ENCODE measurements at places on chromosomes 2 and 18.

GRCh38 chr2:129180124-129180716, 799.2 kb upstream of the RAB6C start:
- DNase-seq = no peak

- no peak for DNase-seq
These were observed 57.7 kb downstream of the ROCK2 start for GRCh38 chr2:11286749-11287148.

DNA sequence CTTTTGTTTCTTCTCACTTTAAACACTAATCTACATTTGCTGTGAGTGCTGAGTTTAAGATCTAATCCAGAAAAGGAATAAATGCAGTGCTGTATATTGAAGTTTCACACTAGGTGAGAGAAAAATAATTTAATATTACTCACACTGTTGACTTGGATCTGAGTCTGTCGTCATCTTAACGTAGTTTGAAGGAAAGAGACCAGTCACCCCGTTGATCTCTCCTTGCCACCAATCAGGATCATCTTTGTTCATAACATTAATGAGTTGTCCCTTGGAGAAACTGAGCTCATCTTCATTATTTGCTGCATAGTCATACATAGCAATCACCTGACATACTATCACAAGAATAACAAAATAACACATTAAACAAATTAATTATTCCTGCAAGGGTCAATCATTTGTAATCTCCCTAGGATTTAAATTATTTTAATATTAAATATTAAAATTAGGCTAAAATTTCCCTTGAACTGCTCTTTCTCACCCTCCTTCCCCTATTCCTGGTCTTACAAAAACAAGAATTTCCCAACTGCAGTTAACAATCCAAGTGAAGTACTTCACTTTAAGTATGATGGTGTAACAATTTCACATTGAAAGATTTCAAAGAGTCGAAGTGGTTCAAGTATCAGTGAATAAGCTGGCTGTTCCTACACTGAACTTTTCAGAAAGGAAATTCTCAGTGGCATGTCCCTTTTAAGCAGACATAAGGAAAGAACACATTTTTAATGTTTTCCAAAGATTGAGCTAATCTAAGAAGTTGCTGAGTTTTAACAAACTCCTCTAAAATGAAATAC, 71.3 kb downstream of the FAM228A start:
- DNase-seq = no peak

DNA sequence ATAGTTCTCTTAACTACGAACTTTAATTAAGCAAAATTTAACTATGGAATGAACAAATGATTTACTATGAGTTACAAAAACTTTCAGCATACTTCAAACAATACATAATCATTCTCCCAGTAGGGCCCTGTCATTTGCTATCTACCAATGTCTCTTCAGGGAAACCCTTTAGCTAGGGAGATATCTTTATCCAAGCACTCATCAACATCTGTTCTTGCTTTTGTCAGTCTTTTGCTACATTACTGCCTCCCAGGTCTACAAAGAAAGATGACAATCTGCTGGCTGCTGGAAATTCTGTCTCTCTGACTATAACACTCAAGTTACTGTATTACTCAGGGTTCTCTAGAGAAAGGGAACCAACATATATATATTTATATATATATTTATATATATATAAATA, 1626.3 kb upstream of the CELF4 start:
- DNase-seq = no peak

DNA sequence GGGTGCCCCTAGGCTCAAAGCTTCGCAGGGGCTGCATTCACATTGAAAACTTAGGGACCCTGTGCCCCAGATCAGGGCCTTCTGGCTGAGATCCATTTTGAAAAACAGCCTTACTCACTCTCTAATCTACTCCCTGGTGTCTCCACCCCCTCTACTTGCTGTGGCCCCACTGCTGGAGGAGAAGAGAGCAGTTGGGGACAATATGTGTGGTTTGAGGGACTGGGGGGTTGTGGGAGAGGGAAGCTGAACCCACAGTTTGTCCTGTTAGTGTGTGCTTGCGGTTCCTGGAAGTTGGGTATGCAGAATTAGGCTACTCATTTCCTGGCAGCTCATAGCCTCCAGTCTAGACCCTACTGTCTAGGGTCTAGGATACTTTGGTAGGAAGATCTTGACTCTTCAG, 211.4 kb downstream of the PRKCE start:
- DNase-seq = no peak

- peak; percentile 57 for DNase-seq
These were observed 91.8 kb downstream of the NEDD4L start for GRCh38 chr18:58135701-58136331.

GRCh38 chr2:111896024-111896423, 2.4 kb upstream of the MERTK start:
- no peak for DNase-seq
